ENCODE measurements at places on chromosomes 6 and 20.

DNA sequence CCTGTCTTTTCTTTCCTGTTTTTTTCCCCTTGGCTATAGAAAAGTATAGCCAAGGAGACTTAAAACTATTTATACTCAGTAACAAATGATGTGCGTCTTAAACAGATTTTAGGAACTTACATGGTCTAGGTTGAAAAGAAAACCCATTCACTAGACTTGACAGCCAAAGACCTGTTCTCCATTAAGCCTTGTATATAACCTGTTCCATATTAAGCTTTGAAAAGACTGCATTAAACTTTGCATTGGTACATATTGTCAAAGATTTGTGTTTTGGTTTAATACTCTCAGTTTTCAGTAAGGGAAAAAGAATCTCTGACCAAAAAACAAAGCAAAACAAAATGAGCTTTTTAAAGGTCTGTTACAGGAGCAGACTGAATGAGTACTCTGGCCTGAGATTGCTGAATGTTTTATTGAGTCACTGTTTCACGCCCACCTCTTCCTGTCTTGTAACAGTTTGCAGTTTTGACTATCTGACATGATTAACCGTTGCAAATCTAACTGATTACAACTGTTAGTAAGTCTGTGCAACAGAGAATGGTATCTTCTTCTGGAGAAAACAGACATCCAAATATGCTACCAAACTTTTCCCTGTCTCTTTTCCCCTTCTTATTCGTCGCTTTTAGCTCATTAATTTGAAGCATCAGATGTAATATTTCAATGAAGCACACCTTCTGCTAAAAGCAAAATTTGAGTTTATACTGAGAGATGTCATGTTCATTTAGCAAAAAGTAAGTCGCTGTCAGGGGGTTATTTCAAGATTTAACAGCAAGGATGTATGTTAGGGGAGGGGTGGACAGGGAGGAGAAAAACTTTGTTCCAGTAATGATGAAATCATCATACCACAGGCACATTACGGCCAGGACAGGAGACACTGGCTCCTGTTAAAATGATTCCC is 59.1 kb upstream of the SUPT3H start:
- no peak for DNase-seq

DNA sequence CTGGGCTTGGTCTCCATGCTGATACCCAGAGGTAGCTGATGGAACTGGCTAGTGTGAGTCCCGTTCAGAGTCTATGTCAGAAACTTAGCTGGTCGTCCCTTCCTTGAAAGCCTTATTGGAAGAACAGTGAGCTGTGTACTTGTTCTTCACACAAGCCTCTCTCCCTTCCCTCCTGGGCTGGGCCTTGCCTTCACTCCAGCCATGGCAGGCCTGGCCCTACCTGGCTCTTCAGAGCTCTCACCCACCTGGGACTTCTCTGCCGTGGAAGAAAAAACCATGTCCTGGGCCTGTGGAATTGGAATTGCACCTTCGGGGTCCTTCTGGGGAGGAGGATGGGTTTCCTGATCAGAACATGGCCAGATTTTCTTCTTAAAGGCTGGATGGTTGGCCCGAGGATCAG is 20.3 kb upstream of the ZNF831 start:
- no peak for DNase-seq

DNA sequence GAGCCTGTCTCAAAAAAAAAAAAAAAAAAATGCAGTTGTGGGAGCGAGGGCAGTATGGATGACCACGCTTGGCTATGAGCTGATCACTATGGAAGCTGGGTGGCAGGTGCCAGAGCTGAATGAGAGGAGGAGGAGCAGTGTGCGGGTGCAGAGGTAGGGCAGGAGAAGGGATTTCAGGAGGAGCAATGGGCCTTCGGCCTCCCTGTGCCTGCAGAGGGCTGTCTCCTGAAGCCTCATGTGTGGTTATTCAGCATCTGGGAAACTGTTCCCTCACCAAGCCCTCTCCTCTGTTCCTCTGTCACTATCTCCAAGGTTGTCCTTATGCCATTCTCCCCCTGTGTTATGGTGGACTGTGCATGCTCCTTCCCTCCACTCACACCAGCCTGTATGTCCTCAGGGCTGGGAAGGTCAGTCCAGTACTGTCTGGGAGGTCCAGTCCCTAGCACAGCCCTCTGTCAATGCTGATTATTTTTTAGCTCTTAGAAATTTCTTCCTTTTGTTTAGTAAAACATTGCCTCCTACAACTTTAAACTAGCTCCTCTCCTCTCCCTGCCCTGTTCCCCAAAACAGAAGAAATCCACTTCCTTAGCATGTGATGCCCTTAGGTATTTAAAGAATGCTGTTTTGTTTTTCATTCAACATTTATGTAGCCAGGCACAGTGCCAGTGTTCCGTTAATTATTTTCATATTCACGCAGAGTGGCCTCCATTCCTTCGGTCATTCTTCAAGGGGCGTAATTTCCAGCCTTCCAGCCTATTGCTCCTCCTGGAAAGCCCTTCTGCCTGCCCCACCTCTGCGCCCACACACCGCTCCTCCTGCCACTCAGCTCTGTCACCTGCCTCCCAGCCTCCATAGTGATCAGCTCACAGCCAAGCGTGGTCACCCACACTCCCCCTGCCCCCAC is 48.9 kb downstream of the CNBD2 start:
- DNase-seq = no peak

DNA sequence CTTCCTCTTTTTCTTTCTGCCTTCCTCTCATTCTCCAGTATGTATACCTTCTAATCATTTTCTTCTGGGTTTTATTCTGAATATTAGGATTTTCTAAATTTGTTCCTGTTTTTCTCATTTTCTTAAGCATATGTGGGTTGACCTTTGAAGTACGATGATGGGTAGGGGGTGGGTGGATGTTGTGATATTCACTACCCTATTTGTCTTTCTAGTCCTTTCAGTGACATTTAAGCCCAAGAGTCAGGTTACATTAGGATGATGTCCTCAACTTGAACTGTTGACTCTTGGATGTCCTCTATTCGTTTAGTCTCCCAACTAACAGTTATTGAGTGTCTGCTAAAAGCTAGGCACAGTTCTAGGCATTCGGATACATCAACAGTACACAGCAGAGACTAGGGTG is 7.3 kb downstream of the ABT1 start:
- DNase-seq = no peak

DNA sequence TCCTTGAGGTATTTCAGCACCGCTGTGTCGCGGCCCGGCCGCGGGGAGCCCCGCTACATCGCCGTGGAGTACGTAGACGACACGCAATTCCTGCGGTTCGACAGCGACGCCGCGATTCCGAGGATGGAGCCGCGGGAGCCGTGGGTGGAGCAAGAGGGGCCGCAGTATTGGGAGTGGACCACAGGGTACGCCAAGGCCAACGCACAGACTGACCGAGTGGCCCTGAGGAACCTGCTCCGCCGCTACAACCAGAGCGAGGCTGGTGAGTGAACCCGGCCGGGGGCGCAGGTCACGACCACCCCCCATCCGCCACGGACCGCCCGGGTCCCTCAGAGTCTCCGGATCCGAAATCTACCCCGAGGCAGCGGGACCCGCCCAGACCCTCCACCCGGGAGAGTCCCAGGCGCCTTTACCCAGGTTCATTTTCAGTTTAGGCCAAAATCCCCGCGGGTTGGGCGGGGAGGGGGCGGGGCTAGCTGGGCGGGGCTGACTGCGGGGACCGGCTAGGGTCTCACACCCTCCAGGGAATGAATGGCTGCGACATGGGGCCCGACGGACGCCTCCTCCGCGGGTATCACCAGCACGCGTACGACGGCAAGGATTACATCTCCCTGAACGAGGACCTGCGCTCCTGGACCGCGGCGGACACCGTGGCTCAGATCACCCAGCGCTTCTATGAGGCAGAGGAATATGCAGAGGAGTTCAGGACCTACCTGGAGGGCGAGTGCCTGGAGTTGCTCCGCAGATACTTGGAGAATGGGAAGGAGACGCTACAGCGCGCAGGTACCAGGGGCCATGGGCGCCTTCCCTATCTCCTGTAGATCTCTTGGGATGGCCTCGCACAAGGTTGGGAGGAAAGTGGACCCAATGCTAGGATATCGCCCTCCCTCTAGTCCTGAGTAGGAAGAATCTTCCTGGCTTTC is 693 bp downstream of the HLA-F start:
- peak; percentile 80 for DNase-seq

DNA sequence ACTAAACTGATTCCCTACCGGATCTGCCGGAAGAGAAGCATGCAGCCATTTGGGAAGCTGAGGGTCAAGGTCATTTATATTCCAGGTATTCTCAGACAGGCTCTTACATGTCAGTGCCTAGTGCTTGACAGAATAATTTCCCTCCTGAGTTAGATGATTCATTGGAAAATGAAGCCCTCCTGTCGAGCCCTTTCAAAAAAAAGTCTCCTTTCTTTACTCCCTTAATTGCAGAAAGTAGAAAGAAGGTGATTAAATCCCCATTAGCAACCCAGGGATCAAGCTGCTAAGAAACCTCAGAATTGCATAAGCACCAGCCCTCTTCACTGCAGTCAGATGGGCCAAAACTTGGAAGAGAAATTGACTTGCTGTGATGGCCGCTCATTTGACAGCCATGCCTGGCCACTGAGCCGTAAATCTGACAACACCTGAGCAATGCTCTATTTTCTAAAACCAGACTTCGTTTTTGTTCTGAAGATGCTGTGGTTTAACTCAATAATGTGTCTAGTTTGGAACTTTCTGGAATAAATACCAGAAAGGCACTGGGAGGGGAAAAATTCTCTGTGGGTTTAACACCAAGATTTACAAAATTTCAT is 61.0 kb upstream of the ARMH2 start:
- DNase-seq = no peak

GRCh38 chr20:62500237-62500864 is 24.6 kb upstream of the GATA5 start:
- DNase-seq = peak; percentile 76

DNA sequence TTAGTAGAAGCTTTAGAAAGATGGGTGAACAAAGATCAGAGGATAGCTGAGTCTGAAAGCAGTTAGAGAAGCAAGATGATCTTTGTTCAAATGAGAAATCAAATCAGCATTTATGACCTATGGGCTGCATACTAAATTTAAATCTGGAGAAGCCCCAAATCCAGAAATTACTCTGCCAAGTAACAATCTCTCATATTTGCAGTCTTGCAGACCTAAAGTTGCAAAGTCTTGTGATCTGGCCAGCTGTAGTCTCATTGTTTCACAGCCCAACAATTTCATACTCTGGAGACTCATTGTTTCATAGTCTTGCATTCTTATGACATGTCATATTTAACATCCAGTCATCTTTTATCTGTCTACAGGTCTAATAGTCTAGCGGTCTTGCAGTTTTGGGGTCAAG is 364.9 kb upstream of the RSPO3 start:
- DNase-seq = no peak

GRCh38 chr6:127332383-127332961 is 10.9 kb downstream of the ECHDC1 start:
- peak; percentile 47 for DNase-seq

DNA sequence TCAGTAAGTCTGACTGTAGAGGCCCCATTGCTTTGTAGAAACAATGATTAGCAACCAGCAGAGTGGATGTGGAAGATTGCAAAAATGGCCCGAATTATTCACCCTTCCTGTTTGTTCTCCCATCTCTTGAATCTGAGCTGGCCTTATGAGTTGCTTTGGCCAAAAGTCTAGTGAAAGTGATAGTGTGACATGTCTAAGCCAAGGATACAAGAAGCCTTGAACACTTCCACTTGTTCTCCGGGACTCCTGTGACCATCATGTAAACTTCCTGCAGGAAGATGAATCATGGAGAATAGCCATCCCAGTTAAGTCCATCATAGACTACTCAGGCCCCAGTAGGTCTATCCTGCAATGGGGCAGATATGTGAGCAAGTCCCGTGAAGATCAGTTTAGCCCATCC is 252.0 kb upstream of the JAG1 start:
- no peak for DNase-seq

- DNase-seq = peak; percentile 67
Observed at GRCh38 chr6:36615018-36615761, 21.0 kb downstream of the SRSF3 start.

- no peak for DNase-seq
Observed at GRCh38 chr6:105850261-105851112, 235.6 kb upstream of the PRDM1 start.

- no peak for DNase-seq
Observed at GRCh38 chr6:45494416-45495135, 116.8 kb upstream of the SUPT3H start.

DNA sequence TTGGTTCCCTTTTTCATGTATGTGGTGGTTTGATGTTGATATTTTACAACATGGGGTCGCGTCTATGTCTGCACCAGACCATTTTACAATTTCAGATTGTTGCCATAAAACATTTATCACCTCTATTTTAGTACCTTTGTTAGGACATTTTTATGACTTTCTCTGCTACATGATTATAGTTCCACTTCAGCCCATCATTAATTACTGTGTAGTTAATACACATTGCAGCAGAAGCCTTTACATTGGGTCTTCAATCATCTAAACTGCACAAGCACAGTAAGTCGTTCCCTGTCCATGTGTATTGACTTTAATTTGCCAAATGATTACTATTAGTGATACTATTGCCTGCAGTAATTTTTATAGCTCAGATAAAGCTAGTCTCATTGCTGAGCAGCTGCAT is 15.7 kb upstream of the TMEM217 start:
- no peak for DNase-seq

DNA sequence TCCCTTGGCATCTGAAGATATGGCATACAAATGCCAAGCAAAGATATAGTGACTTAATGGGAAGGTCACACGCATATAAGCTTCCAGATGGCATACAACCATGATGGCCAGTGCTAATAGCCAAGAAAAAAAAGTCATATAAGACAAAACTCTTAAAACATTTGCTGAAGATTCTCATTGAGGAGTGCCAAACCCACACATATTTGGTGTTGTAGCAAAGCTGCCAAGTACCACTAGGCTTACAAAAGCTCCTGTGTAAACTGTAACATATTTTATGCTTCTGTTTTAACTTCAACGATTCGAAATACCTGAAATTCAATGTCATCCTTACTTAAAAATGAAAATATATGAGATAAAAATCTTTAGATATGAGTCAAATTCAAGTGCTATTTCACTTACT is 123.0 kb downstream of the HMGCLL1 start:
- DNase-seq = no peak

GRCh38 chr6:98947411-98948292 is at the start of gene FBXL4:
Gene FBXL4 (minus strand): TSS chr6:98947946. CDS start chr6:98926988, 20,958 bp downstream.
- peak; percentile 96 for DNase-seq

DNA sequence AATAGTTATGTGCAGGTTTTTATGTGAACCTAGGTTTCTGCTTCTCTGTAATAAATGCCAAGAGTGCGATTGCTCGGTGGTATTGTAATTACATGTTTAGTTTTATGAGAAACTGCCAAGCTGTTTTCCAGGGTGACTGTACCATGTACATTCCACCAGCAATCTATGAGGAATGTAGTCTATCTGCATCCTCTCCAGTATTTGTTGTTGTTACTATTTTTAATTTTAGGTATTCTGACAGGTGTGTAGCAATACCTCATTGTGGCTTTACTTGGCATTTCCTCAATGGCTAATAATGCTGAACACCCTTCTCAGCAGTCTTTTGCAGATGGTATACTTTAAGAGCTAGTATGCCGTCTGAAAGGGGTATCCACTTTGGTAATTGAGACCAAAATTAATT is 142.1 kb downstream of the BMP2 start:
- DNase-seq = no peak

- no peak for DNase-seq
Observed at GRCh38 chr20:33861458-33861857, 50.3 kb downstream of the CHMP4B start.

- no peak for DNase-seq
Observed at GRCh38 chr6:64792534-64792933, 914.5 kb downstream of the EYS start.

- DNase-seq = peak; percentile 61
Observed at GRCh38 chr6:10112871-10113549, 301.9 kb downstream of the TFAP2A start.

GRCh38 chr6:4533576-4533975 is 242.6 kb upstream of the CDYL start:
- DNase-seq = no peak

GRCh38 chr6:158160932-158161539 is 7.0 kb downstream of the SERAC1 start:
- no peak for DNase-seq
